ENCODE measurements at places on chromosomes 16 and 17. TPM values are rescaled to one million over a fixed set of nuclear protein-coding genes. Genes with fewer than 3 reads are reported as not detected.

DNA sequence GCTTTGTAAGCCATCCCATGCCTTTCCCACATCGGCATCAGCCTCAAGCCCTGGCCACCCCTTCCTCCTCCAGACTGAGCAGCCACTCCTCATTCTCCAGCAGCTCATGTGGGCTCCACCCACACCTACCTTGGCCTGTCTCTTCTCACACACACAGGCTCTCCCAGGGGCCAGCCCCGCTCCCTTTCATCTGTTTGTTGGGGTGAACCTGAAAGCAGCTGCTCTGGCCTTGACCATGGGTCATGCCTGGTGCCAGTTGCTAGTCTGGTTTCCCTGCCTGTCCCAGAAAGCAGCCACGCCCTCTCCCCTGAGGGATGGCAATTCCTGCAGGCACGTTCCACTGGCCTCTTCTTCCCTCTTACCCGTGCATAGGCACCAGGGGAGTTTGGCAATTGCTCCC lies 11.4 kb upstream of the TMEM238L start:
- DNase-seq, result no peak

- no peak for DNase-seq
Measured at GRCh38 chr17:17921192-17922069, 50.8 kb downstream of the TOM1L2 start.

The EPOP gene
- 0.66 TPM for polyA plus RNA-seq

GRCh38 chr16:81634380-81635062 lies 144.6 kb upstream of the PLCG2 start:
- DNase-seq, result no peak

- no peak for DNase-seq
Measured at GRCh38 chr17:82252511-82253178, 20.9 kb downstream of the CSNK1D start.

The MYO15B gene
- polyA plus RNA-seq, result 30.8 TPM

DNA sequence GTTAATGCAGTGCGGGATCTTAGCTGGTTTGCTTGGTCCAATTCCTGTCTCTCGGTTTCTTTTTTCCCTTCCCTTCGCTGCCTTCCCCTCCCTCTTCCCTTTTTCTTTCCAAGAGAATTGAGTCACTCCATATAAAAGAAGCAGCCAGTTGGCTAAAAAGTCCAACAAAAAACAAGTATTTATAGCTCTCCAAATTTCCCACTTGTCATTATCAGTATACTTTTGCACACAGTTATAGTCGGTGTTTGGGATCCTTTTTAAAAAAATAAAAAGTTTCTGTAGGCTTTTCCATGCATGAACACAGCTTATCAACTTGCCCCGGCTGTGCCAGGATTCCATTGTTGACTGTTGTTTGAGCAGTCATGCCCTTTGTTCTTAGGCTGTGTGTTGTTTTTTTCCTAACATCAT lies 24.9 kb downstream of the HMOX2 start:
- no peak for DNase-seq

GRCh38 chr17:4899341-4900230 lies at the start of gene C17orf107:
TSS of gene C17orf107 (plus strand) at chr17:4899536. CDS start at chr17:4899763, 227 bp downstream.
- peak; percentile 78 for DNase-seq

DNA sequence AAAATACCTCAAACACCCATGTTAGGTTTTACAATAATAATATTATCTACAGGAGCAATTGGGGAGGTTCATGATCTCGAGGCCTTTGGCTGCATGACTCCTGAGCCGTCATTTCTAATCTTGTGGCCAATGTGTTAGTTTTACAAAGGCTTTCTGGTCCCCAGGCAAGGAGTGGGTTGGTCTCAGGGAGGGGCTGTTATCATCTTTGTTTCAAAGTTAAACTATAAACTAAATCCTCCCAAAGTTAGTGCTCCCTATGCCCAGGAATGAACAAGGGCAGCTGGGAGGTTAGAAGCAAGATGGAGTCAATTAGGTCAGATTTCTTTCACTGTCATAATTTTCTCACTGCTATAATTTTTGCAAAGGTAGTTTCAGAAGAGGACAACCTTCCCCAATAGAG lies 9.1 kb upstream of the CCL5 start:
- DNase-seq, result no peak

The CDC42EP4 gene
- polyA plus RNA-seq, result 32.8 TPM

GRCh38 chr17:6602141-6602540 lies 38.4 kb downstream of the KIAA0753 start:
- DNase-seq, result no peak

DNA sequence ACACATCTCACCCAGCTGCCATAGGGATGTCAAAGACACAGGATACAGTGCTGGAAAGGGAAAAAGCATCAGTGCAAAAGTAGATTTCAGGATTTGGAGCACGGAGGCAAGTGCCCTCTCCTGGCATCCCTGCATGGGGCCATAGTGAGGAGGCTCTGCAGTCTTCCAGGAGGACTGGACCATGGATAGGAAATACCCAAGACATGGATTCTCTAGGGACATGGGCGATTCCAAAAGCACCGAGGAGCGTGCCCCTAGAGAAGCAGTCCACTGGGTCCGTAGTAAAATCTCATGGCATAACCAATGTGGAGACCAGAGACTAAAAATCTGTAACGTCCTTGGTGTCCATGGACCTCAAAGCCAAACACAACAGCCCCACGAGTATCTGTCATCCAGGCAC lies 818.2 kb downstream of the KCNJ18 start:
- no peak for DNase-seq

DNA sequence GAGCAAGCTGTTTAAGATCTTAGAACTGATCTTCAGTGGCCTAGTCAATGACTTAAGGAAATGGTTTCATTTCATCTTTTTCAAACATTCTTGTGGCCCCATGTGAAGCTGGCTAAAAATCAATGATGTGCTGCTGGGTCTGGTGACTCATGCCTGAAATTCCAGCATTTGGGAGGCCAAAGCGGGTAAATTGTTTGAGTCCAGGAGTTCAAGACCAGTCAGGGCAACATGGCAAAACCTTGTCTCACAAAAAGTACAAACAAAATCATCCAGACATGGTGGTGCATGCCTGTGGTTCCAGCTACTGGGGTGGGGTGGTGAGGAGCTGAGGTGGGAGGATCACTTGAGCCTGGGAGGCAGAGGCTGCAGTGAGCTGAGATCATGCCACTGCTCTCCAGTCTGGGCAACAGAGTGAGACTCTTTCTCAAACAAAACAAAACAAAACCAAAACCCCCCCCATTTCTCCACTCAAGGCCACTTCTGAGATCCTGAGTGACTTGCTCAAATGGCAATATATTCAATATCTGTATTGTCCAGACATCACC lies 17.4 kb upstream of the COL1A1 start:
- DNase-seq, result no peak

DNA sequence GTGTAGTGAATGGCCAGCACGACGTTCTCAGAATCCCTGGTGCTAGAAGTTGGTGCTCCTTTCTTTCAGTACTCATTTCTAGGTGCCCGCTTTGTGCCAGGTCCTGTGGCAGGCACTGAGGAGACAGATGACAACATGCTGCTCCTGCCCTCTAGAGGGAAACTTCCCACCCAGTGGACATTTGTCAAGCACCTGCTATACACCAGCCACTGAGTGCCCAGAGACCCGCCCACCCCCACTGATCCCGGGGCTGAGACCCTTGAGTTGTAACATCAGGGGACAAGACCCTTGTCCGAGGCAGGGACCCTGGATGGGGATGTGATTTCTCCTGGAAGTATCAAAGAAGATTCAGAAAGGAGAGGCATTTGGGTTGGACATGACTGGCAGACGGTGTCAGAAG lies 25.1 kb downstream of the UNC13D start:
- no peak for DNase-seq

The SOCS3 gene
- polyA plus RNA-seq, result 13.5 TPM

DNA sequence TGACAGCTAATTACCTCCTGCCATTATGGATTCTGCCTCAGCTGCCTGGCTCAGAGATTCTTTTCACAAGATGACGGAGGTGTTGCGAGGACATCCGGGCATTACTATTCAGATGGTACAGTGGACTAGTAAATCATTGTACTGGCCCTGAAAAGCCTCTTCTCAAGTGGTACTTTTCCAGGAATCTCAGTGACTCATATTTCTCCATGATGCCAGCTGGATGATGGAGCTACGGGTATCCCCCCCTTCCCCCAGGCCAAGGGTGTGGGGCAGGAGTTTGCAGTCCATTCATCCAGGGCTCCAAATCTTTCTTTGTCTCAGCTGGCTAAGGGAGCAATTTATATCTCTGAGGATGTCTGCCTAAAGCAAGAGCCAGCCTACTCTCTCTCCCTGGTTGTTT lies 107.7 kb upstream of the GPR139 start:
- DNase-seq, result no peak

DNA sequence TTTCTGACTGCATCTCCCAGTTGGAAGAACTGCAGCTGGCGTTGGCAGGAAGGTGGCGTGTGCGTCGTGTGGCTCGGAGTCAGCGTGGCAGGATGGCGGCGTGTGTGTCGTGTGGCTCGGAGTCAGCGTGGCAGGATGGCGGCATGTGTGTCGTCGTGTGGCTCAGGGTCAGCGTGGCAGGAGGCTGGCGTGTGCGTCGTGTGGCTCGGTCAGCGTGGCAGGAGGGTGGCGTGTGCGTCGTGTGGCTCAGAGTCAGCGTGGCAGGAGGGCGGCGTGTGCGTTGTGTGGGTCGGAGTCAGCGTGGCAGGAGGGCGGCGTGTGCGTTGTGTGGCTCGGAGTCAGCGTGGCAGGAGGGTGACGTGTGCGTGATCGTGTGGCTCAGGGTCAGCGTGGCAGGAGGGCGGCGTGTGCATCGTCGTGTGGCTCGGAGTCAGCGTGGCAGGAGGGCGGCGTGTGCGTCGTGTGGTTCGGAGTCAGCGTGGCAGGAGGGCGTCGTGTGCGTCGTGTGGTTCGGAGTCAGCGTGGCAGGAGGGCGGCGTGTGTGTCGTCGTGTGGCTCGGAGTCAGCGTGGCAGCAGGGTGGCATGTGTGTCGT lies 38.3 kb downstream of the ZNF750 start:
- no peak for DNase-seq

GRCh38 chr17:66841744-66842143 lies 6.8 kb downstream of the CACNG5 start:
- DNase-seq, result no peak

The CD300E gene
- 0.07 TPM for polyA plus RNA-seq

The C16orf96 gene
- polyA plus RNA-seq, result 0.01 TPM

DNA sequence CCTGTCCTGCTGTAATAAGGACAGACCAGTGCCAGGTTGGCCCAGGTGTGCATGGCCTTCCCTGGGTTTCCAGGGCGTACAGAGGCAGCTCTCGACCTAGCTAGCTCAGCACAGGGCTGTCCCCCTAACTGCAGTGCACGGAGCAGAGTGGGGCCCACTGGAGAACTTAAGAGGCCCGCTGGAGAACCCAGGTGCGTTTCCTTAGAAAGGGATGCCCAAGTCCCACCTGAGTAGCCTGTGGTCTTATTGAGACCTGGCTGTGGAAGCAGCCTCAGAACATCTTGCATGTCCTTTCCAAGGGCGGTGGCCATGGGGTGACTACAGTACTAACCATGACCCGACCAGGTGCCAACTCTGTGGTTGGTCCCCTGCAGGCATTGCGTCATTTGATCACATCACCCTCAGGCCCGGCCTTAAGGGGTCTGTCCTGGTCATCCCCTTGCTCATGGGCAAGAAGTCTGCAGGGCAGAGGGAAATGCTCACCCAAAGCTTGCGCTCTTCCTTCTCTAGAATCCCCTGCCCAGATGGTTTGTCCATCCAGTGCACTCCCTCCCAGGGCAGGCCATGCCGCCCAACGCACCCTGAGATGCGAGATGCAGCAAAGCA lies 3.3 kb upstream of the CCNF start:
- no peak for DNase-seq

DNA sequence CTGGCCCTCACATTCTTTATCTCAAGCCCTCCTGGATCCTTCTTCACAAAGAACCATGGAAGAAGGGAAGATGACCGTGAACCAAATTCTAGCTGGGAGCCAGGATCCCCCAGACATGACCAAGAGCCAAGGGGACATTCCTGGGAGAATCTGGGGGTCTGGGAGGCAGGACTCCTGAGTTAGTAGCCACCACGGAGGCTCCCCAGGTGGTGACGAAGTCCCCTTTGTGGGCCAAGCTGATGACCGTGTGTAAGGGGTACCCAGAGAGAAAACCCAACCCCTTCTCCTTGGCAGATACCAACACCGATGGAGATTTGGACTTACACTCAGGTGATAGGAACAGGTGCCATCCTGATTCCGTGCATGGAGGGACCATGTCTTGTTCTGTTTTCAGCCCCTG lies 6.8 kb upstream of the GFAP start:
- no peak for DNase-seq

GRCh38 chr17:80254396-80255251 lies 6.0 kb upstream of the RNF213 start:
- DNase-seq, result no peak

- DNase-seq, result peak; percentile 91
Measured at GRCh38 chr16:48365601-48366164, 19.5 kb downstream of the SIAH1 start.

DNA sequence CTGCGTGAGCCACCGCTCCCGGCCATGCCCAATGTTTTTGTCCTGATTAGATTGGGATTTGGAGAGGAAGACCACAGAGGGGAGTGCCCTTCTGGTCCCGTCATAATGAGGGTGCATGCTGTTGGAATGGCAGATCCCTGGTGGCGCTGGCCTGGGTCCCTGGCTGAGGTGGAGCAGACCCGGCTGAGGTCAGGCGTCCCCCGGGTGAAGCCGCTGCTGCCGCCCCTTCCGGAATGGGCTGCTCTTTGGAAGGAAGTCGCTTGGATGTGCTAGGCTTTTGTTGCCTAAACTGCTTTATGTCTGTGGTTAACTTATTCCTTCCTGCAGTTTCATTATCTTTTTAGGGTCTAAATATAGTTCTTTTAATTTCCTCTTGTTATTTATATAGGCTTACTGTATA lies 120.3 kb upstream of the CHMP6 start:
- no peak for DNase-seq

DNA sequence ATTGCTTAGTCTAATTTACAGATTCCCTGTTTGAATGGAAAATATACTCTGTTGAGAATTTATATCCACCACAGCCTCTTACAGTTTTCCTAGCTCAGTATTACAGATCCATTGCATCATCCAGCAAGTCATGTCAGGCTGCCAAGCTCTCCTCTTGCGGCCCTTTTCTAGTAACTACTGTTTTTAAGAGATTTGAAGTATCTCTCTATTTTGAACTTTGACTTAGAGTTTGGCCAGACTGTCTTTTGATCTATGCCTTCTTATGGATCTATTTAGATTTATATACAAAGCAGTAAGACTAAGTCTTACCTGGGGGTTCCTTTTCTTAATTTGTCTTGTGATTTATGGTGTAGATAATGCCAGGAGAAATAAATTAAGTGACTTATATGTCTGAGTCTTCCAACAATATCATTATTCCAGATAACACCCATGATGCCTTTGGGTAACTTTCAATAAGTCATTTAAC lies 53.1 kb upstream of the ABCC11 start:
- DNase-seq, result no peak

DNA sequence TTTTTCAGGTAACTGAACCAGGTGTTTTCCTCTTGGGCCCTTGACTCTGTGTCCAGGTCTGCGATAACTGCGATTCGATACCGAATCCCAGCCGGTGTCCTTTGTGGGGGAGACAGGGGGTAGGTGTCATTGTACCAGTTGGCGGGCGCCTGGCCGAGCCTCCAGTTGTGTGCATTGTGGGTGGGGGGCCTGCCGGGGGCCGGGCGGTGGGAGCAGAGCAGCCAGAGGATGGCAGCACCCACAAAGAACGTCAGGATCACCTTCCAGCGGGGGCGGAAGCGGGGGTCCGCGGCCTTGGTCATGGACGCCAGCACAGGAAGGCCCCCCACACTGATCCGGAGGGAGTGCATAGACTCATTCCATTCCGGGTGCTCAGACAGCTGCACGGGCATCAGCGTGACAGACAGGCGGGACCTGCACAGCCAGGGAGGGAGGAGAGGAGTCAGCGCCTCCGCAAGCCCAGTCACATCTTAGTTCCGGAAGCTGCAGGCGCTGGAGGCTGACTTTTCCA lies 12.3 kb downstream of the CANT1 start:
- DNase-seq, result no peak

All from heart right ventricle (tissue), 16 donors.